ENCODE measurements at places on chromosomes 1 and 21.

- no peak for DNase-seq
These were observed 1.2 kb downstream of the LBR start for GRCh38 chr1:225426395-225427234.

DNA sequence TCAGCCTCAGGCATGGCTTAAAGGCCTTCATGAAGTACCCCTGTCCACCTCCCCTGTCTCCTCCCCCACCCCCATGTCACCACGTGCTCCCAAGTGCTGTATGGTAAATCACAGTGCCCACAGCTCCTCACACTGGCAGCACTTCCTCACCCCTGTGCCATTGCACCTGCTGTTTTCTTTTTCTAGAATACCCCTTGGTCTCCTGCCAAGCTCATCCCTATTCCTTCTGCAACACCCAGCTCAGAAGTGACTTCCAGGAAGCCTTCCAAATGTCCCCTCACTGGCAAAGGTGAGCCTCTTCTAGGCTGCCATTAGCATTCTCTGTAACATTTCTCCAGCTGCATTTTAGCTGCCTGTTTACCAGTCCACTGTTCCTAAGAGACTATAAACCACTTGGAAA is 9.4 kb downstream of the AKNAD1 start:
- DNase-seq: no peak

DNA sequence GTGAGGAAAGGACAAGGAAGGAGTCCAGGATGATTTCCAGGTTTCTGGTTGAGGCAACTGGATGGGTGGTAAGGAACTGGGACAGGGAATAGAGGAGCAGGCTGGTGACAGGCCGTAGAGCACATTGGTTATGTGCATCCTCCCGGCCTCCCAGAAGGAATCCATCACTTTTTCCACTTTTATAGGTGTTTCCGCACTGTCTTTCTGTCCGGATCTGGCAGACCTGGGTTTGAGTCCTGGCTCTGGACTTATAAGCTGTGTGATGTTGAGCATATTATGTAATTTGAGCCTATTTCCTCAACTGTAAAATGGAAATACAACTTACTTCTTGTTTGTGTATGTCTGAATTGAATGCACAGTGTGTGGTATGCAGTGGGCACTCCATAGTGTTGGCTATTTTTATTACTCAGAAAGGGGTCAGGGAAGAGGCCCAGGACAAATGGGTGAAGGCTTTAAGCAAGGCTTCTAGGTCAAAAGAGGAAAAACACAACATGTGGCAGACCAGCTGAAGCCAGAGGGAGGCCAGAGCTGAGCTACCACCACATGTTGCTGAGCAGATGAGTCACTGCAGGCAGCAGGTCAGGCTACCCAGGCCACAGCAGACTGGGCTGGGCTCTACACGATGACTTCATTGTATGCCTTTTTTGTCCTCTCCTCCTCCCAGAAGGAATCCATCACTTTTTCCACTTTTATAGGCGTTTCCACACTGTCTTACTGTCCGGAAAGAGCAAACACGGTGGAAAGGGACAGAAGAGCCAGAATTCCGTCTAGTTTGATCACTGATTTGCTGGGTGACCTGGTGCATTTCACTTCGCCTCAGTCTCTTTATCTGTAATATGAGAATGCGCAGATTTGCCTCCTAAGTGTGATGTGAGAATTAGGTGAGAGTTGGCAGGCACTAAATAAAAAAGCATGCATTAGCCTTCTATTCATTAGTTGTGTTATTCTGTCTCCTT is 791 bp upstream of the MAST2 start:
- DNase-seq: peak; percentile 98

DNA sequence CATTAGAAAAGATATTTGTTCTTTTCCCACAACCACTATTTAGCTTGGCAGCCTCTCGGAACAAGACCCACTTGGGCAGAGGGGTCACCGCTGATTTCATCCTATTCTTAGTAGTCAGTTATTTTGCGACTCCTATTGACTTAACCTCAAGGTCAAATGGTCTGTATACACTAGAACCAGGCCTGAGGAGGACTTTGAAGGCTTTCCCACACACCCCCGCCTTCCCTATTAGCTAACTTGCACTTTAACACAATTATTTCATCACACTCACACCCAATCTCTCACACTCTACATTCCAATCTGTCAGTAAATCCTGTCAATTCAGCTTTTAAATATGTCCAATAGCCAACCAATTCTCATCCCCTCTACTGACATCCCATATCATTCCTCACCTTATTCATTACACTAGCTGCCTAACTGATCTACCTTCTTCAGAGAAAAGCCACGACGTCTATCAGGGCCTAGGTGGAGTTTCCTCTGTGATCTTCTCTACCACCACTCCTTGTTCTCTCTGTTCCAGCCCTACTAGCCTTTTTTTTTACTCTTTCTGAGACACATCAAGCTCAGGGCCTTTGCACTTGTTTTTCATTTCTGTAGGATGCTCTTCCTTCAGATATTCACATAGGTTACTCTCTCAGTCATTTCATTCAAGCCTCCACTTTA is 1.0 kb upstream of the NIBAN1 start:
- no peak for DNase-seq

DNA sequence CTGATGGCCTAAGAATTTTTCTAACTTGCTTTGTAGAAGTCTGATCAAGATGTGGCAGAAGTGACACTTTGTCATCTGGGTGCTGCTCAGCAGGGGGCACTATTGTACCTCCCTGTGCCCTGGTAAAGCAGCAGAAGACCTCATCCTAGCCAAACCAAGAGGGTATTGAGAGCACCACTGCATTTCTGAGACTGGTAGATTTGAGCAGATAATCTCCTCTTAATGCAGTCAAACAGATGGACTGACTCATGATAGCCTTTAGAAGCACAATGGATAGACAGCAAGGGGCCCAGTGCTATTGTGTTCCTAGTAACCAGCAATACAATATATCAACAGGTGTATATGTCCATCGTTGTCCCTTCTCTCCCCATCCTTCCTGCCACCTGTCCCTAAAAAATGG is 5.7 kb downstream of the TPM3 start:
- DNase-seq: peak; percentile 82

- DNase-seq: no peak
These were observed 579 bp downstream of the PTCH2 start for GRCh38 chr1:44842486-44842861.

DNA sequence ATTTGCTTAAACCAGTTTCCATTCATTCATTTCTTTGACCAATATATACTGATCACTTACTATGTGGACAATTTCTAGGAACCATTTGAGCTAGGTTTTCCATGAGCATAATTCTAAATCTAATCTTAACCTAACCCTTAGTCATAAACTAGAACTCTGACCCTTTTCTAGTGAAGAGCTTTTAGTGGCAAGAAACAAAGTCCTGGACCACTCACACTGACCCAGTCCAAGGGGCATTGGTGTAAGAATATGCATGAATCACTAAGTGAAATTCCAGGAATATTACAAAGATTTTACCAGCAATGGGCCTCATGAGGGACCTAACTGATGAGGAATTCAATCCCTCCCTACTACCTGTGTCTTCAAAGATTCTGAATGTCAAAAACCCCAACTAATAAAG is 40.6 kb upstream of the SLC2A1 start:
- no peak for DNase-seq

DNA sequence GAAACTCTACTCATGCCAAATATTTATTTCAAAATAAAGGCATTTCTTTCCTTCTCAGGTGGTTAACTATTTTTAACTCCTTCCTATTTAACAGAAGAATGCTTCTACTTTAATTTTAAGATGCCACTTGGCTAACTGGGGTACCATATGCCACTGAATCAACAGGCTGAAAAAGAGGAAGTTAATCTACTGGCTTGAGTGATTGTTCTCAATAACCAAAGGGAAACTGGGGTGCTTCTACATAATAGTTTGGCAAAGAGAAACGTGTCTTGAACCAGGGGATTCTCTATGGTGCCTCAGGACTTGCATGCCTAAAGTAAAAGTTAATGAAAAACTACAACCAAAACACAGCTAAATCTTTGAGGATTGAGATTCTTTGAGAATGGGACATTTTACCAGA is 142.6 kb downstream of the DENND1B start:
- DNase-seq: no peak

- peak; percentile 85 for DNase-seq
These were observed 13.2 kb upstream of the MFN2 start for GRCh38 chr1:11967028-11967547.

DNA sequence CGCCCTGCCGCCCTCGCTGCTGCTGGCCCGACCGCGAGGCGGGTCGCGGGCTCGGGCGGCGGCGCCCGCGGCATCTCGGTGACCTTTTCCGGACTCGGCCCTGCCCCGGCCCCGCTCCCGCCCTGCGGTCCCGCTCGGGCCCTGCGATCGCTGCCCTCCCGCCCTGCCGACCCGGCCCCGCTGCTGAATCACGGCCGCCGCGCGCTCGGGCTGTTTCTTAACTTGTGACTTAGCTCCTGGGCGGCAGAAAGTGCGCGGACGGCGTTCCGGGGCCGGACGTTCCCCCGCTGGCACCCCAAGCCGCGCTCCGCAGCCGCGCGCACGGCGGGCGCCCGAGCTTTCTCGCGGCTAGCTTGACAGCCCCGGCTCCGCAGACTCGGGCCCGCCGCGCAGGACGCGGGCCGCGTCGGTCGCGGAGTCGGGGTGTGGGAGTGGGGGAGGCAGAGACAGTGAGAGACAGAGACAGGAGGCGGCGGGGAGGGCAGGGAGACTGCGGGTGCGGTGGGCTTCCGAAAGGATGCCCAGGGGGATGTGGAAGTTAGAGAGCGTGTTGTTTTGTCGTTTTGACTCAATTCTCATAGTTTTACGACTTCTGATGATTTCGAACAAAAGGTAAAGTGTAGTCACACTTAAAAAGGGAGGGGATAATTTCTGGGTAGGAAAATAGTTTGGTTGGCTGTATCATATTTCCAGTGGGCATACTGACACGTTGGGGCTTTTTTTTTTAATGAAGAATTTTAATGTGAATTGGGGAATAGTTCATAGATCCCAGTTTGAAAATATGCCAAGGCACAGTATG is 49.8 kb downstream of the PRDM2 start:
- DNase-seq: no peak

DNA sequence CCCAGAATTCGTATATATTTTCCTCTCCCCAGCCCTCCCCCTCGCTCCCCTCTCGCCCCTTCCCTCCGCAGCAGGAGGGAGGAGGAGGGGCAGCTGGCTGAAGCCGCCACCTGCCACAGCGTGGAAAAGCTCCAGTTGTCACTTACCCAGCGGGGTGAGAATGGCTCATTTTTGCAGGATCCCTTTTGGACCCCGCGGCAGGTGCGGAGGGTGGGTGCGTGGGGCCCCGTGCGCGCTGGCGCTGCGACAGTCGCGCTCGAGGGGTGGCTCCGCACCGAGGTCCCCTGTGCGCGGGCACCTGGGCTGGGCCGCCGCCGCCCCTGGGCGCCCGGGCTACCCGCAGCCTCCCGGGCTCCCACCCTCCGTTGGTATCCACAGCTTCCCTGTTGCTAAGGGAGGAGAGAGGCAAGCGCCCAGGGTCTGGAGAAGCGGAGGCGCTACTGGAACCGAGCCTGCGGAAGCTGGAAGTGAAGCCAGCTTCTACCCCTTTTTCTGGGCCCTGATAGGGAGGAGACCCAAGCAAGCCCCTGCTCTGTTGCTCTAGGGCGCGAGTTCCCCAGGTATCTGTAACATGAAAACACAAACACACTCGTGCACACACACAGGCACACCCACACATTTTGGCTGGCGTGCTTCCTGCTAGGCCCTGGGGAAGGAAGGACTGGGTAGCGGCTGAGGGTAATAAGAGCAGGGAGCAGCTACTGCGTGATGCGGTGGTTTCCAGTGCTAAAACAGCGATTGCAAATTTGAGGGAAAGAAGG is at the start of gene ERICH3:
ERICH3 (minus strand) TSS at position 442 of the 761 bp plus-strand sequence; CDS start at position 169, 273 bp downstream.
- peak; percentile 55 for DNase-seq

DNA sequence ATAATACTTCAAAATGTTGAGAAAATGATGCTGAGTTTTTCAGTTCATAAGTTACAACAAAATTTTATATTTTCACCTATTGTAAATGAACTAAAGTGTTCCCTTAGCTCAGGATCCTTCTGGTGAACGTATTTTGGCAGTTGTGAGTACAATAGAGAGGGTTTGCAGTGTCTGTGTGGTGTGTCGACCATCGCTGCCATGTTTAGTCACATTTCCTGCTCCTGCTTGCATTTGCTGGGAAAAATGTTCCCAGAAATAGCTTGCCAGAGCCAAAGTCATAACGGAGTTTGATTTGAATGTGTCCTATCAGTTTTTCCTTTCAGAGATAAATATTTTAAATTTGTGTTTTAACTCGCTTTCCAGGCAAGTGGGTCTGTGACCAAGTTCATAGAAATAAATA is 117.1 kb upstream of the COL6A1 start:
- DNase-seq: no peak

DNA sequence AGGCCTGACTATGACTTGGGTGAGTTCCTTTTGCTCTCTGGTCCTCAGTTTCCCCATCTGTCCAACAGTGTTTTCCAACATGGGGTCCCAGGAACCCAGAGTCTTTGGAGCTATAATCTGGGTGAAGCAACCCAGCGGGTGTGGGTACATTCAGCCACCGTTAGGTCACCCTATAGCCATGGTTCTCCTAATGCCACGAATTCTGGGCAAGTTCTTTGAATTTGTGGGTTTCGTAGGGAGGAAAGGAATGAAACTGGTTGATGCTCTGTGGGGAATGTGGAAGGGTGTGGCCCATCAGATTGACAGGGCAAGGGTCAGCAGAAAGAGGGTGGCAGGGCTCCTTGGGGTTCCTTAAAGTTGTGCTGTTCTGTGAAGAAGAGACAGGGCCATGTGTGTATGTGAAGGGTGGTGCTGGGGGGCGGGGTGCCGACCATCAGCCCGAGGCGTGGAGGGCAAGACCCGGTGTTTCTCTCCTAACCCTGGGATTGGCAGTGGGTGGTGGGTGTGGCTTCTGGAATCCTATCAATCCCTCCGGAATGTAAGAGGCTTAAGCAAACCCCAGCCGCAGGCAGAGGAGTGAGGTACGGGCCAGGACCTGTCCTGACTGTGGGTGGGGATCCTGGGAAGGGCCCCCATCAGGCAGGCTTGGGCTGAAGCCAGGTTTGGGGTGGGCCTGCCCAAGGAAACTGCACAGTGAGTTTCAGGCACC is 35.5 kb upstream of the ZNF362 start:
- DNase-seq: peak; percentile 76

DNA sequence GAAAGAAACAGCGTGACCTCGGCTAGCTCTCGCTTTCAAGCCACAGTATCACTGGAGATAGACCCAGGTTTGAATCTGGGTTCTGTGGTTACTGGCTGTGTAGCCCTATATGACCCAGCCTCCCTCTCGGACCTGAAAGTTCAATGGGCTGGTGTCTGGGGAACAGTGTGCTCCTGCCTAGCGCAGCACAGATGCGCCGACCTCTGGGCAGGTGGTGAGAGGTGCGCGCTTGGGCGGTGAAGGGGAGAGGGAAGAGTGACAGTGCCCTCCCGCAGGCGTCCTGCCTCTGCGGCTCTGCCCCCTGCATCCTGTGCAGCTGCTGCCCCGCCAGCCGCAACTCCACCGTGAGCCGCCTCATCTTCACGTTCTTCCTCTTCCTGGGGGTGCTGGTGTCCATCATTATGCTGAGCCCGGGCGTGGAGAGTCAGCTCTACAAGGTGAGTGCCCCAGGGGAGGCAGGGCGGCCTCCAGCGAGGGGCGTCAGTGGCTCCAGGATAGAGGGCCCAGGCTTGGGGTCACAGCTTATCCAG is 10.5 kb downstream of the SERINC2 start:
- no peak for DNase-seq

GRCh38 chr1:226255380-226255779 is 31.9 kb downstream of the MIXL1 start:
- no peak for DNase-seq

- DNase-seq: no peak
These were observed 50.3 kb downstream of the PTBP2 start for GRCh38 chr1:96771847-96772246.
